ENCODE measurements at places on chromosomes 11 and 22.
A peak's percentile ranks its signal among the peaks of the same experiment; 100 is the strongest.

- DNase-seq = no peak
Observed at GRCh38 chr22:38638728-38639127, 17.5 kb downstream of the FAM227A start.

DNA sequence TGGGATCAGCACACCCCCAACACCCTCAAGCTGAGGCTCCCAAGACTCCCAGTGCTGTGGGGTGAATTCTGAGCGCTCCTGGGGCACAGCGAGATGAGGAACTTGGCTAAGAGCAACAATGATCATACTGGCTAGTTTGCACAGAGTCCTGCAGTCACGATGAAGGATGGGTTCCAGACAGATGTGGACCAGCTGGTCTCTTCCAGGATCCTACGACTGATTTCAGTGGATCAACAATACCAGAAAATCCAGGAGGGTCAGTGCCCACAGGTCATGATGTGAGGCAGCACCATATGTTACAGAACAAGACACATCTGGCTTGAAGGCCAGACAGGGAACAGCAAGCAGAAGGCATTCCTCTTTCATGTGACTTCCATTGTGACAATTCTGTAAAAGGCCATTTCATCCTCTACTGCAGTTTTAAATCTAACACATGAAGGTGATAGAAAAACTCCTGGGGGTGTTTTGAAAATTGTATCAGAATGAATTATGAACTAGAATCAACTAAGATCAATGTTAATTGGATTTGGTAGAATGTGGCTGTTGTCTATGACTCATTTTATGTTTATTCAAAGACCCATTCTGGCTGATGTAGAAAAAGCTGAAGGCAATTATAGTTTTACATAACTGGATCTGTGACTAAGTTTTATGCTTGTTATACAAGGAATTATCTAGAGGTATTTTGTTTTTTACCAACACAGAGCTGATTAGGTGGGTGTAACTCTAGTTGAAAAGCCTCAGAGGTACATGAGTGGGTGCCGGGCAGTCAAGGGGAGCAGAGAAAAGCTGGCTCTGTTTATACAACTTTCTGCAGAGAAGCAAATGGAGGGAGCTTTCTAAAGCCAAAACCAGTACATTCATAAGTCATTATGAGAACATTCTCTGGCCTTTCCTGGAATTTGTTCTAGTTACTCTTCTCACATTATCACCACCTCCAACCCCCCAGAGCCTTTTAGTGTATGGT lies 29.1 kb downstream of the OR52K1 start:
- DNase-seq = no peak

- DNase-seq = no peak
Observed at GRCh38 chr11:108872781-108873291, 208.0 kb downstream of the DDX10 start.

DNA sequence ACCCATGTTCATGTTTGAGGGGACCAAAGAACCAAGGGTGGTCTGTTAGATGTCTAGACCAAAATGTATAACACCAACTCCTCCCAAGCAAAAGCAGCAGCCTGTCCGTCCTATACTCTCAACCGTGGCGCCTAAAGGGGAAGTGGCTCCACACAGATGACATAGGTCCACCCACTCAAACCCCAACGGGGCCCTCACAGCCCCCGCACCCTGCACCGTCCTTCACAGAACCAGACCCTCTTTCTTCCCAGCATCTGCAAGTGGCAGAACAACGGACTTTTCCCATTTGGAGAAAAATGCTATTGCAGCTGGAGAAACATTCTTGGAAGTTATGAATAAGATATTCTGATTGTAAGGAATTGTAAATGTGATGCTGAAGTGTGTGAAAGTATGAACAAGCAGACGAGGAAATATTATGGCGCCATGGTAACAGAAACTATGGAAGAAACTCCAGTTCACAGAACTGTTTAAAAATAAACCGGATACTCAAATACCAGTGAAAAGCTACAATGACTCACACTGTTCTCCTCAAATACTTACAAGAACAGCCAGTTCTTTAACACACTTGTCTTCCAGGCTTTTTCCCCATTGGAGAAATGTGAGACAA lies 76.5 kb upstream of the ARFGAP3 start:
- peak; percentile 83 for DNase-seq

- DNase-seq = peak; percentile 93
Observed at GRCh38 chr22:43090130-43090789, 1.1 kb upstream of the TTLL1 start.

DNA sequence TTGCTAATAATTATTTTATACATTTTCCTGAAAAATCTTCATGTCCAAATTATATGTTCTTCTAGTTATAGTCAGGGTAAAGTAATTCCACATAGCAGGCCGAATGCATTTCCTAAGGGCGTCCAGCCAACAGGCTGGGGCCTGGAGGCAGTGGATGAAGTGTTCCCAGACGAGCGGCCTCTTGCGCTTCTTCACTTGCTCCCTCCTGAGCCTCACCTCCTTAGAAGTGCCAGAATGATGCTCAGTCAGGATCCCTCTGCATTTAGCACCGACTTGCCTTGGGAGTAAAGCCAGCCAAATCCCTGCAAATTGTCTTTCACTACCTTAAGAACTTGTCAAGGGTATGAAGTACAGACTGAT lies 1.5 kb downstream of the OLFML1 start:
- DNase-seq = no peak

Data from NAMALWA (cell line).